ENCODE measurements at places on chromosomes 7 and 10.

- DNase-seq = no peak
Observed at GRCh38 chr10:15084502-15084922, 4.1 kb downstream of the ACBD7 start.

GRCh38 chr7:140402178-140402835, 1.6 kb upstream of the RAB19 start:
- no peak for DNase-seq

DNA sequence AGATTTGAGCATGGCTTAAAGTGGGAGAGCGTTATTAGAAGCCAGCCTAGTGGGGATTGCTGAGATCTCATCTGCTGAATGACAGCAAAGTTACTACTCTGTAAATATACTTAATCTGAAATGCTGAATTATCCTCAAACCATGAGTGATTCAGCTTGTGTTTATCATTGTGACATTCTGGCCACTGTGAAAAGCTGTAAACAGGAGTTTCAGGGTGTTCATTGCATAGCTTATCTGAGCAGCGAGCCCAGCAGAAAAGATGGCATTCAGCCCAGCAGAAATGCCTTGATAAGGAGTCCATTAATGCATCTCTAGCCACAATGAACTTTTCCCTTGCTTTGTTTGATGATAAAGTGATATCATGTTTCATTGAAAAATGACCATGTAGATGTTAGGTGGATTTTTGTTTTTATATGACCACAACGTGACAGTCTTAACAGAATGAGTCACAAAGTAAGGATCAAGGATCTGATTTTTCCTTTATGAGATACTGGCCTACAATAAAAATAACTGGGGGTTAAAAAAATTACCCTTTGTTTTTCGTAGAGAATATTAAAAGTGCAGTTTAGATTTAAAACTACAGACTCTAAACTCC, 7.8 kb downstream of the TES start:
- DNase-seq = no peak

GRCh38 chr10:62177111-62177510, 91.5 kb downstream of the RTKN2 start:
- no peak for DNase-seq

GRCh38 chr7:3128857-3129490, 85.3 kb upstream of the CARD11 start:
- DNase-seq = no peak

DNA sequence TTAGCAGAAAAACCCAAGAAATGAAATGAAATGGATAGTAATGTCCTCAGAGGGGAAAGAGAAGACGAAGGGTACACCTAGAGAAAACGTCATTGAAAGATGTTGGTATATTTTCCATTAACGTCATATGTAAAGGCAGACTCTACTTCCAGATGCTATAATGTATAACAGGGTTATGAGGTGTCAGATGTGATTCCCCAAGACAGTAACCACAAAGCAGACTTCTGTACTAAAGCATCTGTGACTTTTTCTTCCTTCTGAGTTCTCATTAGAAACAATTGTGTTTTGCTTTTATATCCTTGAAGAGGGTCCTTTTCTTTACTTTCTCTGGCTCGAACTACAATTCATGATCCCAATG, 37.4 kb downstream of the LRRC72 start:
- DNase-seq = no peak

GRCh38 chr7:99449326-99449725, 10.6 kb downstream of the CPSF4 start:
- DNase-seq = no peak

- DNase-seq = no peak
Observed at GRCh38 chr10:52523696-52524095, 209.6 kb downstream of the DKK1 start.

GRCh38 chr10:48905311-48905710, 34.3 kb downstream of the LRRC18 start:
- DNase-seq = no peak

DNA sequence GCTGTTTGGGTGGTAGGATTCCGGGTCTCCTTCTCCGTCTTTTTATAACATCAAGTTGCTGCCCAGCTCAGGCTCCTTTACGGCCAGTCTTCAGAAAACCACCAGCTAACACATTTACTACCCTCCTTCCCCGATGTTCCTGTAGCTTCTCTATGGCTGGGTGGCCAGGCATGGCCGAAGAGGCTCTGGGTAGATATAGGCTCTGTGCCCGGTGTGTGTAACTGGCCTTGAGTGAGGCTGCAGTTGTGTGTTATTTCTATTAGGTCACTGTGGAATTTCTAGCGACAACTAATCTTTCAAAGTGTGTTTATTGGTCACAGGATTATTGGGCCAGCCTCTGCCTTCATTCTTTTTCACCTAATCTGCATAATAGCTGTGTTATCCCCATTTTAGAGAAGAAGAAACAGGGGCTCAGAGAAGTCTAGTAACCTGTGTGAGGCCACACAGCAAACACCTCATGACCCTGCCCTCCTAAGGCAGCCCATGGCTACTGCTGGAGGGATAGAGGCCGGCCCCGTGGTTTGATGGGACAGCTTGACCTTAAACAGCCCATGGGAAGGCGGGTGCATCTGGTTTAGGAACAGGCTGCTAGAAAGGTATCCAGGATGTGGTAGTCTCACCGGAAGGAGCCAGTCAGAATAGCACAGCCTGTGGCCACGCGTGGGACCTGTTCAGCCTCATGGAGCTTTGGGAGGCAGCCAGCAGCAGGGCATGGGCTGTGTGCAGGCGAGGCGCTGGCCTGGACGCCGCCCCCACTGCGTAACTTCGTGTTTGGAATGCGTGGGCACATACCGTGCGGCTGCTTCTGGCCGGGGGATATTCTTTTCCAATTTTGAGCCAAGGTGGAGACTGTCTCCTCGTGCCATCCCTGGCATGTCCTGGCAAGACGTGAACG, 29.7 kb downstream of the HTRA1 start:
- no peak for DNase-seq

GRCh38 chr10:72006026-72006425, 41.8 kb downstream of the CHST3 start:
- no peak for DNase-seq
